Pulmonary artery endothelial cell (primary cell): ENCODE measurements at places on chromosomes 1 and 21.

GRCh38 chr21:43599728-43600127 is 59.6 kb downstream of the HSF2BP start:
- DNase-seq = no peak

DNA sequence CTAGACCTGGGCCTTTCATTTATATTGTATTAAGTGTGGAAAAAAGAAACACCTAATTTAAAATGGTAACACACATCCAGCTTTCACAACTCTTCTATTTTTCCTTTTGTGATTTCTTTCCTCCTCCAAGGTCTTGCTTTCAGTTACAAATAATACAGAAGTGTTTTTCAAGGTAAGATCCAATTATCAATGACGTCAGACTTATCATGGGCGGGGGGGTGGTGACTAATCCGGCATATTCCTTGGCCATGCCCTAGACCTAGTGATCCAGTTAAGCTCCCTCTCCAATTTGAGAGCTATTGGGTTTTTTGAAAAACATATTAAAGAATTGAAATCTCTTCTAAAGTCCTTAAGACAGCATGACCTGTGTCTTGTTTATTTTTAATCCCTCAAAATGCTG is 669.9 kb upstream of the NR5A2 start:
- no peak for DNase-seq

DNA sequence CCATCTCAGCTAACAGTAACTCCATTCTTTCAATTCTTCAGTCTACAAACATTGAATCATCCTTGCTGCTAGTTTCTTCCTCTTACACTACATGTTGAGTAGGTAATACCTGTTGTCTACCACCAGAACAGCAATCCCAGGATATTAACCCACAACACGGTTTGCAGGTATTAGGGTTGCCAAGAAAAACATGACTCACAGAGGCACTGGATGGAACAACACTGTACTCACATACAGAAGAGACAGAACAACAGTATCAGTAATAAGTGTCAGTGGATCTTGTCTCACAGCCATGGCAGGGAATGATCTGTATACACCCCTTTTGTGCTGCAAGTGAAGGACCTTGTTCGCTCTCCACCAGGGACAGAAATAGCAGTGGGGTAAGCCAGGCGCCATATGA is 212.1 kb downstream of the GPR52 start:
- DNase-seq = no peak

DNA sequence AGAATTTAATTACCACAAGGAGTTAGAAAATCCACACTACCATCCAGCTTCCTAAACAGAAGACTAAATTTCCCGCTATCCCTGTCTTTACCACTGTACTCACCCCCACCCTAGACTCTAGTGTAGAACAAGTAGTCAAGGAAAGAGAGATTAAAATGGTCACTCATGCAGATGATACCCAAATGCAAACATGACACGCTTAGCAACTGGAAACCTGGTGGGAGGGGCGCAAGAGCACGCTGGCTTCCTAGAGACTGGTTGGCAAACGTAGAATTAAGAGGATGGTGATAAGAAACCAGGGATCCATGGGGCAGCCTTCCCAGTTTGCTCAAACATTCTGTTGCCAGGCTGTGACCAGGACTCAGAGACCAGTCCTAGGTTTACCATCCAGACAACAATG is 9.9 kb upstream of the LDLRAD1 start:
- no peak for DNase-seq

- DNase-seq = no peak
Observed at GRCh38 chr21:46012154-46012553, 30.6 kb downstream of the COL6A1 start.
